ENCODE measurements at places on chromosomes 12 and 14.

DNA sequence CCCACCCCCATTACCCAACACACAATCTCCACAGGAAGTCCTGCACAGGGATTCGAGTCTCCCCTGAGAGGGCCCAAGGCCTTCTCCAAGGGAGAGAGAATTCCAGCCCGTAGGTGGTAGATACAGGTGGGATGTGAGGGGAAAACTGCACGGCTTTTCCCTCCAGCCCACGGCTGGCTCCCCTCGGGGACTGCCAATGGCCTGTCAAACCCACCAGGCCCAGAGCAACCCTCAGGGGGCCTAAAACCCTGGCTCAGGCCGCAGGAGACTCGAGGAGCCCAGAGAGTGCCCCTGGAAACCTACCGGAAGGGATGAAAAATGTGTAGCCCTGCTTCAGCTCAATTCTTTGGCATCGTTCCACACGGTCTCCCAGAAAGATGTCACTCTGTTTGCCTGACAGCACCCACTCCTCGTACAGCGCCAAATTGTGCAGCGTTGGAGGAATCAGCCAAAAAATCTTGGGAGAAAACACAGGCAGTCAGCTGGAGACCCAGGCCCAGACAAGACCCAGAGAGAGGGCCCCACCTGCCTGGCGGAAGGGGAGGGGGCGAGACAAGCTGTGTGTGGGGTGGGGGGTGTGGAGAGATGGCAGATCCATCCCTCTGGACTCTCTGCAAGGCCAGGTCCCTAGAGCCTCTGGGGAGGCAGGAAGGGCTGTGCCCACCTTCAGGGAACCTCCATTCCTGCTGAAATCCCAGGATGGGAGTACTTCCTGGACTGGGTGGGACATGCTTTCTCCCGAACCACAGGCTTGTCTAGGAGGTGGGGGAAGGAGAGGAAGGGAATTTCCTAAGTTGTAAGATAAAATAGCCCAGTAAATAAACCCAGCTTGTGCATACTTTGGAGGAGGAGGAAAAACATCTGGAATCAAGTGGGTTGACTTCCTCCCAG is 48.1 kb downstream of the KDM2B start:
- no peak for DNase-seq

DNA sequence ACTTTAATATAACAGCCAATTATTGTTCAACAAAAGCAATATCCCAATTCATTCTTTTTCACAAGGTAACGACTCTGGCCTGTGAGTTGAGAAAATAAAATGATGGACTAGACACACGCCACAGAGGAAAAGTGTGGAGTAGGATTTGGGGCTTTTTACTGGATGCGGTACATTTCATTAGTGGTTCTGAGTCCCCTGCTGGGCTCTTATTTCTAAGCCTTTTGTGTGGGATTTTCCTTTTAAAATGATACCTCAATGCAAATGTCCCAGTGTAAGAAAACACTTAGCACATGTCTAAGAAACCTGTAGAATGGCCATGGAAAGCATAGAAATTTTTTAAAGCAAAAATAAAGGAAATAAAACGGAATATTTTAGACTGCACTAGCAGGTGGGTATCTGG is 73.4 kb downstream of the C12orf42 start:
- no peak for DNase-seq

DNA sequence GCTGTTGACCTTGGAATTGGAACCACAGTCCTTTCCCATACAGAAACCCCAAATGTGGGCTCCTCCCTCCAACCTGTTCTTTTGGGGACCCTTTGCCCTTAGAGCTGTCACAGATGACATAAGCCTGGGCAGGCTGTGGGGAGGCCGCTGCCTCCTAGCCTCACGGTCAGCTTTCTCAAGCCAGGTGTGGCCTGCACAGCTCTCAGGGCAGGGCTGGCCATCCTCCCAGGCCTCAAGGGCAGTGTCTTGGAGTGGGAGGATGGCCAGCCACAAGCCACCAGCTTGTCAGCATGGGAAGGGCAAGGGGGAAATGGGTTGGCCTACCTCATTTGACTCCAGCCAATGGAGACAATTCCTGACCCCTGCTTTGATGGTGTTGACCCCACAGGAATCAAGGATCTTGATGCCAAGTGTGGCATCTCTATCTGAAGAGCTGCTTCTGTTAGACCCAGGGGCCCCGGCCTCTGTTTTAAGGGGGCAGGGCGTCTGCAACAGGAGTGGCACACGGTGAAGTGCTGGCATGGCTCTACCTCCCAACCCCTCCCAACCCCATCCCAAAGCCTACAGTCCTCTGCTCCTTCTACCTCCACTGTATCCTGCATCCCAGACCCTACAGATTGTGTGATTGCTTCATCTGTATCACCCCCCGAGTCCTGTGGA is 11.5 kb downstream of the CBLN3 start:
- DNase-seq: no peak

- DNase-seq: no peak
Measured at GRCh38 chr12:80400571-80400991, 43.5 kb upstream of the PTPRQ start.
